Ureter (tissue), 1 donor: ENCODE measurements at places on chromosomes 3 and 15. TPM values are rescaled to one million over a fixed set of nuclear protein-coding genes. Genes with fewer than 3 reads are reported as not detected.

Gene C3orf85
- not detected for total RNA-seq

Gene GOLGA8R
- total RNA-seq: 9.9 TPM

Gene TNFAIP8L3
- total RNA-seq: 20.6 TPM

DNA sequence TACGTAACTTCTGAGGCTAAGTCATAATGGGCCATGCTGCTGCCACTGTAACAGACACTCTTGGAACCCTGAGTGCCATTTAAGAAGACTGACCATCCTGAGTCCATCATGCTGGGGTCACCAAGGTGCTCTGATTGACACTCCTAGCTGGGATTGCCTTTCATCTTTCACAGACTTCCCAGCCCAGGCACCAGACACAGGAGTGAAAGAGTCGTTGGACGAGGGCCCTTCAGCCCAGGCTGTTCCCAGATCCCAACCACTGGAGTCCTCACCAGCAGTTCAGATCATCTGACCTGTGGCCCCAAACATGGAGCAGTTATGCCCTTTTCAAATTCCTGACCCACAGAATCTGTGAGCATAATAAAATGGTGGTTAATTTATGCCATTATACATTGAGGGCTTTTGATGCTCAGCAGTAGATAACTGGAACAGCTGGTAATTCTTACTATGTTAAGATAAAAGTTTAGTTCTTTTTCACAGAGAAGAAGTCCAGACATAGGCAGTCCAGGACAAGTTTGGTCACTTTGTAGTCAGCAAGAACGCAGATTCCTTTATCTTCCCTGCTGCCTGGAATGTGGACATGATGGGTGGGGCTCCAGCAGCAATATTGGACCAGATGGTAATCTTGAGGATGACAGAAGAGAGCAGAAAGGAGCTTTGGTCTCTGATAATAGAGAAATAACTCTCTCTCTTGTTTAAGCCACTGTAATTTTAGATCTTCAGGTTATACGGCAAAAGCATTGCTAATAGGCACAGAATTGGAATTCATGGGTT lies 7.3 kb upstream of the EHD4 start:
- peak; percentile 35 for DNase-seq

- DNase-seq: no peak
Measured at GRCh38 chr3:119652306-119653033, 7.9 kb downstream of the POPDC2 start.

Gene TTC14
- 74.3 TPM for total RNA-seq

GRCh38 chr3:31493149-31493548 lies 39.6 kb upstream of the STT3B start:
- DNase-seq: no peak

- DNase-seq: no peak
Measured at GRCh38 chr3:151227266-151227806, 24.3 kb upstream of the GPR171 start.

DNA sequence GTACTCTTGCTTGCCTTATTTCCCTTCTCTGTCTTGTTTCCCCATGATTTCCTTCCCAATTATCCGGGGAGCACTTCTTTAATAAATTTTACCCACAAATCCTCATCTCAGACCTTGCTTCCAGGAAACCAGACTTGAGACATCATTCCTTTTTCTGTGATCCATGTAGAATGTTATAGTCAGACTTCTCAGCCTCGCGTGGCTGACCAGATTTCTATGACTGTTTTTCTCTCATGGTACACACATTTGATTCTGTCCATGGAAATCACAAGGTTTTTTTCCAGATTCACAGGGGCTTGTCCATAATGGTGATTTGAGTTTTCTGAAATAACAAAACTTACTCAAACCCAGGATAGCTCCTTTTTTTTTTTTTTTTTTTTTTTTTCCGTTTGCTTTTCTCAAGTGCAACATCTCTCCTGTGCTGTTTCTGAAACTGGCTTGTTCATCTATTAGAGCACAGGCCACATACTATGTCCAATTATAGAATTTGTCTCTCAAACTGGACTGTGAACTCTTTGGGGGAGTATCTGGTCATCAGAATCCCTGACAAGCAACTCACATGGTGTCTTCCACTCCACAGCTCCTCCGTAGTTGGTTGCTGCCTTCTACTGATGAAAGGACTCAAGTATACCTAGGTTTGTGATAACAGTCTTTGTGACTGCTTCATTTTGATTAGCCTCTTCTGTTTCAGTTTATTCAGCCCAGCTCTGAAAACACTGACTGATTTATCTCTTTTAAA lies 50.8 kb downstream of the RBMS3 start:
- DNase-seq: no peak

- DNase-seq: no peak
Measured at GRCh38 chr15:36062357-36062756, 516.4 kb upstream of the DPH6 start.

- no peak for DNase-seq
Measured at GRCh38 chr3:143439817-143440216, 320.2 kb downstream of the CHST2 start.

DNA sequence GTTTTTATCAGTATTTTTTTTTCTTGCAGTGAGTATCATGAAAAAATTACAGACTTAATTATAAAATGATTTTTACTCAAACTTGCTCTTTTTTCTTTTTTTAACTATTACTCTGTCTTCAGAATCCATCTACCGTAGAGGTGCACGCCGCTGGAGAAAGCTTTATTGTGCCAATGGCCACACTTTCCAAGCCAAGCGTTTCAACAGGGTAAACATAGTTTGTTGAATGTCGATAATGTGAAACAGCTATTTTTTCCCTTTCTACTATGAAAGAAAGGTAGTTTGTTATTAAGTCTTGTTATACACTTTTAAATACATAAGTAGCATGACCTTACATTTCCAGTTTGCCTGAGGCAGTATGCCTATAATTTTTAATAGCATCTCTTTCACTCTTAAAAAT lies 45.6 kb downstream of the PRKCI start:
- no peak for DNase-seq

Gene IMPG2
- 0.31 TPM for total RNA-seq

Gene CCRL2
- total RNA-seq: 6.3 TPM

- no peak for DNase-seq
Measured at GRCh38 chr15:79467865-79468586, 35.9 kb downstream of the MINAR1 start.

- no peak for DNase-seq
Measured at GRCh38 chr15:101372149-101372577, 77.1 kb upstream of the SNRPA1 start.

DNA sequence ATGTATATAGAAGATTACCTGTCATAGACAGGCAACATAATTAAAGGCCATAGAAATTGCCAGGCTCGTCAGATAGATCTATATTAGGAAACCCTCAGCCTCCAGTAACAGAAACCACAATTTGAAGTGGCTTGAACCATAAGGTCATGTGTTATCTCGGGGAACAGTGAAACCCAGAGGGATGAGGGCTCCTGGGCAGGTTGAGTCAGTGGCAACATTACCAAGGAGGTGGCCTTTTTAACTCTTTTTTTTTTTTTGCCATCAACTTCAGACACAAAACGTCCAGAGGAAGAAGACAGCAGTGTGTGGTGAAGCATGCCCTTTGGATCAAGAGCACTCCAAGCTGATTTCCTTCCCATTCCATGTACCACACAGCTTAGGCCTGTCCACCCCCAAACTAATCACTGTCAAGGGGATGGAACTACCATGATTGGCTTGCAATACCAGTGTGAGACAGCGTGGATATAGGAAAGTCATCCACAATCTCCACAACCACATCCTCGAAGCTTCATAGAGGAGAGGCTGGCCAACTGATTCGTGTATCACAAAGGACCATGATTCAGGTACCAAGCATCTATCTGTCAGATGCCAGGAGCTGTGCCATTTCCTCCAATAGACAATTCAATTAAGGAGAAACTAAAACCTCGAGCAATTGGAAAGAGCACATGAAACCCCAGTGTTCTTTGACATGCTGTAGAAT lies 999 bp upstream of the KIF7 start:
- DNase-seq: no peak
